Mesendoderm (in vitro differentiated cells): ENCODE measurements at places on chromosomes 3 and 15.

DNA sequence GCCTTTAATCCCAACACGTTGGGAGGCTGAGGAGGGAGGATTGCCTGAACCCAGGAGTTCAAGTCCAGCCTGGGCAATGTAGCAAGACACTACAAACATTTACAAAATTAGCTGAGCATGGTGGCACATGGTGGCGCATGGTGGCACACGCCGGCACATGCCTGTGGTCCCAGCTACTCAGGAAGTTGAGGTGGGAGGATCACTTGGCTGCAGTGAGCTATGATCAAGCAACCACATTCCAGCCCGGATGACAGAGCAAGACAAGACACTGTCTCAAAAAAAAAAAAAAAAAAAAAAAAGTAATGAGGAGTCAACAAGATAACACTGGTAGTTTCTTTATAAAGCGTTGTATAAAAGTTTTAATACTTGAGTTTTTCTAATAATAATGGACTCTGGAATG lies 10.1 kb downstream of the FEZF2 start:
- DNase-seq = no peak

DNA sequence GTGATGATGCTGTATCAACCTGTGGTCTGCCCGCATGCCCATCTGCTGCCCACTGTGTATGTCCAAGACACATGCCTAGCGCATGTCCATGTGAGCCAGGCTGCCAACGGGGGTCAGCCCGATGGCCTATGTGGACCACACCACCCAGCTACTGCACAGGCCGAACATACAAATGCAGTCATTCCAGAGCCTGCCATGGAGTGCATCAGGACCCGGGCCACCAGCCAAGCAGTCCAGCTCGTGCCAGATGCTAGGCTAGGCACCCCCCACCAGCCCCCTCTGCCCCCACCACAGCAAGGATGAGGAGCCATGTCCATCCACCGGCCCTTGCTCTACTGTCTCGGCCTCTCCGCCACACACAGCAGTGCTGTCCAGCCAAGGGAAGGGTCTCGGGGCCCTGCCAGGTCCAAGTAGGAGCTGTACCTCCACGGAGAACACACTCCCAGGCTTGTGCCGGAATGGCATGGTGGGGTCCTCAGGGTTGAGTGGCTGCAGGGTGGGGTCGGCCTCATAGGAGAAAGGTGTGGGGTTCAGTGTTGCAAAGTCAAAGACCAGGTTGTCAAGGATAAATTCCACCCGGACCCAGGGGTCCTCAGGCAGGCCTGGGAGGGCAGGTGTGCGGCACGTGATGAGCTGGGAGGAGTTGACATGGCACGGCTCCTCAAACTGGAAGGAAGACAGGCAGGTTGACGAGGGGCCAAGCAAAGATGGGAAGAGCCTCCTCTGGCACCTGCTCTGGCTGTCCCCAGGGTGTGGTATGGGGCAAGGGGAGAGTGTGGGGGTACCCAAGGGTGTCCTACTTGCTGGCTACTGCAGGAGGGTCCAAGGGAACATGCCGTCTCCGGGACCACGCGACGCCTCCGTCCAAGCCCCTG lies 15.3 kb downstream of the PLXNB1 start:
- no peak for DNase-seq

DNA sequence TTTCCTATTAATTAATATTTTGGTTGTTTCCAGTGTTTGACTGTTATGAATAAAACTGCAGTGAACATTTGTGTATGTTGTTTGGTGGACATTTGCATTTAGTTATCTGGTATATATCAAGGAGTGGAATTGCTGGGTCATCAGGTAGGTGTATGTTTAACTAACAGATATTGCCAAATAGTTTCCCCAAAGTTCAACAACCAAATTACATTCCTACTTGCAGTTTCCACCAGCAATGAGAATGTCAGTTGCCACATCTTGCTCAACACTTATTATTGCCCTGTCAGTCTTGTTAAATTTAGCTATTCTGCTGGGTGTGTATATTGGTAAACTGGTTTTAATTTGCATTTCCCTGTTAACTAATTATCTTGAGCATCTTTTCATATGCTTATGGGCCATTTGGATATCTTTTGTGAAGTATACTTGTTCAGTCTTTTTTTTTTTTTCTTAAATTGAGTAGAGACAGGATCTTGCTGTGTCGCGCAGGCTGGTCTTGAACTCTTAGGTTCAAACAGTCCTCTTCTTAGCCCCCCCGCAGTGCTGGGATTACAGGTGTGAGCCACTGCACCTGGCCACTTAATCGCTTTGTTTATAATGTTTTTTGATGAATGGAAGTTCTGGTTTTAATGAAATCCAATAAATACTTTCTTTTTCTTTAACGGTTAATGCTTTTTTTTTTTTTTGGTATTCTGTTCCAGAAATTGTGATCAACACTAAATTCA lies 7.9 kb downstream of the FEM1B start:
- no peak for DNase-seq

DNA sequence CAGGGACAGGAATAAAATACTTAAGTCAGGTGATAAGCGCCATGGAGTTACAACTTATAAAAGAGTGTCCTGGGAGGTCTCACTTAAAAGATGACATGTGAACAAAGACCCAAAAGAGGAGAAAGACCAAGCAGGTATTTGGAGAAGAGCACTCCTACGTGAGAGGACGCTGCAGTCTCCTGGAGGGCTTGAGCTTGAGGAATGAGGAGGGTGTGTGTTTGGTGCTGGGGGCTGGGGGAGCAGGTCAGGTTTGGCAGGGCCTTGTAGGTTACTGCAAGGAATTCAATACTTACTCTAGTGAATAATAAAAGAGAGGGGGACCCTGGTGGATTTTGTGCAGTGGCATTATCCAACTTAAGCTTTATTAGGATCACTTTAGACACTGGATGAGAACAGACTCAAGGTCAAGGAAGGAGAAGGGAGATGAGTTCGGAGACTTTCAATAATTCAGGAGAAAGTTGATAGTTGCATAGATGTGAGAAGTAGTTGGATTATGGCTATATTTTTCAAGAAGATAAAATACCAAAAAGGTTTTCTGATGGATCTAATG lies 32.4 kb downstream of the TNIK start:
- DNase-seq = peak; percentile 57

DNA sequence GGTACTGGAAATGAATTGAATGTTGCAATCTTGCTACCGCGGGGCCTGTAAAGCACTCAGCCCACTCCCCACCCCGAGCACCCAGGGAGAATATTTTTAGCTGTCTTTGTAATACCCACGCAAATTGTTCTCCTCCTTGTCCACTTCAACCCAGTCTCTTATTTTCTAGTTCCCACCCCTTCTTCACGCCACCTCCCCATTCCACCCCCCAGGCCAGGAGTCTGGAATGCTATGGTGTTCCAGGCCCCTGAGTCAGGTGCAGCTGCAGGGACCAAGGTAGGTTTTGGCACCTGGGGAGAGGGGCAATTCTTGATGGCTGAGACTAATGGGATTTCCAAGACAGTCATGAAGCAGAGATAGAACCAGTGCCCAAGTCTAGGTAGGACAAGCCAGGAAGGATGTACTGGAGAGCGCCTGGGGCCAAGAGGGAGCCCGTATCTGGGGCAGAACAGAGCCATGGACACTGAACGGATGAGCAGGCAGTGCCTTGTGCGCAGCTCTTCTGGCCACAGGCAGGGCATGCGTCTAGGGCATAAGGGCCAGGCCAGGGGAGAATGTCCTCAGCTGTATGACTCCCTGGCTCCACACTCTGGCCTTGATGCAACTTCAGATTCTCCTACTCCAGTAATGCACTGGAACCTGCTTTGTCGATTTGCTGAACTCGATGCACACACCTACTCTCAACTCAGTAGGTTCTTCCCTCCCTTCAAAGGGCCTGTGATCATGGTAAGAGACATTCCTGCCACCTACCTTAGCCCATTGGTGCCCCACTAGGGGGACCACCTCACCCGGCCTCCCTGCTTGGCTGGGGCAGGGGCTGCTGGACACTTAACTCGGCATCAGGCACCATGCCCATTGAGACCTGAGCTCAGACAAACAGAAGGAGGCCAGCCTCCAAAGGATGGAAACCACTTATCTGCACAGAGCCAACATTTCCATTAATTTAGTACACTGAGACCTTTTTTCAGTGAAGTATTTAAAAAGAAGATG lies 34.6 kb upstream of the MAGEF1 start:
- no peak for DNase-seq

GRCh38 chr3:47104259-47104658 lies 59.7 kb downstream of the SETD2 start:
- DNase-seq = no peak

GRCh38 chr3:105051111-105051510 lies 315.6 kb upstream of the ALCAM start:
- no peak for DNase-seq

- DNase-seq = no peak
Measured at GRCh38 chr3:123547881-123548519, 36.9 kb downstream of the HACD2 start.

- no peak for DNase-seq
Measured at GRCh38 chr3:74214286-74214685, 400.2 kb downstream of the CNTN3 start.

GRCh38 chr15:35540885-35541284 lies 5.1 kb downstream of the DPH6 start:
- no peak for DNase-seq

- DNase-seq = no peak
Measured at GRCh38 chr3:10300087-10300486, 7.3 kb upstream of the GHRL start.

DNA sequence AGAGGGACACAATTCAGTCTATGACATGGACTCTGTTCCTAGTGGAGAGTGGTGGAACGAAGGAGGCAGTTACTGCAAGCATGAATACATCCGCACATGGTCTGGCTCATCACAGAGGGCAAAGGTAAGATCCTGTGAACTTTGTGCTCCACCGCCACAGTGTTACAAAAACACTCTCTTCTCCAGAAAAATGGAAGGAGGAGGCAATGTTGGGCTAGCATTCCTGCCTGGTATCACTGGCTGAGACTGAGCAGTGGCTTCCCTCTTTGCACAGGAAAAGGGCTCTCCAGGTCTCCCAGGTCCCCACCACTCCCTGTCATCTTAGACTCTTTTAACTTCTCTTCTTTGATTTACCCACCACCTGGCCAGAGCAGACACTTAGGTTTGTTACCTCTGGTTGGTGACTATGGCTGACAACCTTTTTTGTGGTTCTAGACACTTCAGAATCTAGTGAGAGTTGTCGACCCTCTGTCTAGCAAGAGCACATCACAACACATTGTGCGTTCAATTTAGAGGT lies 1.5 kb upstream of the EEFSEC start:
- no peak for DNase-seq

DNA sequence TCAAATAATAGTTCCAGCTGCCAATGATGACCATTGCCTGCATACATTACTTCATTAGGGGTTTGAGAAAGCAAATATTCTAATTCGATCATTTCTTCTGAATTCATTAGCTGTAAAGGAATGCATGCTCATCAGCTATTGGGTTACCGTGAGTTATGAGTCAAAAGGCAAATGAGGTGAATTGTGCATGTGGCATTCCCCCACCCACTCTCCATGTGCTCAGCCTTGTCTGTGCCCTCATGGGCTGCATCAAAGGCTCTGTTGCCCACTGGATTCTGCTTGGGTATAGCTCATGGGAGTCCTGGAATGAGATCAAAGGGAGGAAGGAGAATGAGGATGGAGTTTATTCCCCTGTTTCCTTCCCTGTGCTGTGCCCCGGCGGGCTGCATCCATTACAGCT lies 99.3 kb upstream of the CHRNA7 start:
- no peak for DNase-seq

GRCh38 chr3:127792541-127793292 lies 29.6 kb downstream of the MGLL start:
- no peak for DNase-seq

DNA sequence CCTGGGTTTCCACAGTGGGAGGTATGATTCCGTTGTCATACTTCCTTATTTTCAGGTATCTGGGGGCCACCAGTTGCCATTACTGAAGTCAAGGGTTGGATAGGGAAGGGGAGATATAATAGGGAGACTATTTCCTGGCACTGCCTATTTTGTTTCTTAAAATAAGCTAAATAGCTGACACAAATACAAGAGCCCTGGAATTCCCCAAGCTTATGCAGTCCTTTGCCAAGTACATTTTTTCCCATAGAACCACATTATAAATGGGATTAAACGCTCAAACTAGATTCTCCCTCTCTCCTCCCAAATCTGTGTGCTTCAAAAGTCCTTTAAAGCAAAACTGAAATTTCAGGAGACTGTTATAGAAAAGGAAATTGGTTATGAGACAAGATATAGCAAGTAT lies 68.7 kb downstream of the AP4E1 start:
- no peak for DNase-seq

- no peak for DNase-seq
Measured at GRCh38 chr3:127265581-127265981, 22.3 kb downstream of the PRR20G start.

DNA sequence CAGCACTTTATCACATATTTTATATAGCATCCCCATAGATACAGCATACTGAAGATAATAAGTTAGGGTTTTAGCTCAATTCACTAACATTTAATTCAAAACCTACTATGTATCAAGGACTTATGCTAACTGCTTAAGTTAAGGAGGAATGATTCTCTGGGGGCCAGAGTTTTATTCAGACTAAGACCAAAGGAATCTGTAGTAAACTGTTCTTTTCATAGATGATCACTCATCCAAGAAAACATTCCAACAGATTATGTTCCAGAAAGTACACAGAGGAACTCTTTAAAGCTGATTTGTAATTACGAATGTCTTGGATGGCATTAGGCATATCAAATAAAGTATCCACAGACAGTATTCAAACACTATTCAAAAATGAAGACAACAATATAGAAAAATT lies 226.4 kb downstream of the SCAPER start:
- no peak for DNase-seq

GRCh38 chr3:44576613-44577012 lies 8.2 kb upstream of the ZNF660 start:
- DNase-seq = no peak

- no peak for DNase-seq
Measured at GRCh38 chr3:140166861-140167599, 232.0 kb downstream of the CLSTN2 start.

DNA sequence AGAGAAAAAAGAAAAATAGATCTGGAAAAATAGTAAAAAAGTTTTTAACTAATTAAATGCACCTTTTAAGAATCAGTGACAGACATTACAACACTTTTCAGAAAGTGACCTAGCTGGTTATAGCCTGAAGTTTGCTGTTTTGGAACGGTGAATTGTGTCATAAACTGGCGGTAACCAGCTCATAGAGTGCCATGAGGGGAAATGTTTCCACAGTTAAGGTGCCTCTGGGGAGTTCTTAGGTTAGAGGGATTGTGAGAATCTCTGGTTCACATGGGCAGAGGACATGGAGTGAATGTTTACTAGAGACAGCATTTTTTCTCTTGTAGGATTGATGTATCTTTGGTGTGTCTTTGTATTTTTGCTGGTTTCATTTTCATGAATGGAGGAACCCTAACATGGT lies 2.8 kb downstream of the TBC1D23 start:
- no peak for DNase-seq
